Femur (tissue), 1 donor: ENCODE measurements at places on chromosomes 3 and 15.

DNA sequence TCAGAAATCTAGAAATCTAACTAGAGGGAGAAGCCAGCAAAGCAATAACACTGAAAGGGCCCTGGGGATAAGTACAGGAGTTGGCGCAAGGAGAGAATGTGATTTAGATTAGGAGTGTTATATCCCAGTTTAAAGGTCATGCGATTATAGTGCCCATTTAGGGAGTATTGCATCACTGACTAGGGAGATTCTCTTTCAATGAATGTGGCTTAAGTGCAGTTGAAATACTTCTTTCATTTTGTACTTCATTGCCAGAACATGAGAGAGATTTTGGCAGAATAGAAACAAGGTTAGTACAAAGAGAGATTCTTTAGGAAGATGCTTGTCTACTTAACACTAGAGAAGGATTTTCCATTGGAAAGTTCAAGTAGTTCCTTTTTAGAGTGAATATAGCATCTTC is 13.9 kb downstream of the ROBO2 start:
- DNase-seq: no peak

DNA sequence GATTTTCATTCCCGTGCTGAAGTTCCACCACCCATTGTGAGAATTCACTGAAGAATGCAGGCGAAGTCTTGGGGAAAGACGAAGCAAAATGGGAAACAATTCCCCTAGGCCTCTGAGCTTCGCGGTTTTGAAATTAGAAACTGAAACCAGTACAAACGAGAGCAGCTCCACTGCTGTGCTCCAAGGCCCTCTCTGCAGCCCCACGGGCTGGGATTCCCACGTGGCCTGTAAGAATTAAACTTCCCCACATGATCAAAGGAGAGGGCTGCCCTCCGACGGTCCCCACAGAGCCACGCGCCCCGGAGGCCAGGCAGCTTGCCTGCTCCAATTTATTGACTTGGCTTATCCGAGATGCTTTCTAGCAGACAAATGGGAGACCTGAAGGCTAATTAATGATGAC is 144.0 kb downstream of the GREM1 start:
- peak; percentile 54 for DNase-seq

DNA sequence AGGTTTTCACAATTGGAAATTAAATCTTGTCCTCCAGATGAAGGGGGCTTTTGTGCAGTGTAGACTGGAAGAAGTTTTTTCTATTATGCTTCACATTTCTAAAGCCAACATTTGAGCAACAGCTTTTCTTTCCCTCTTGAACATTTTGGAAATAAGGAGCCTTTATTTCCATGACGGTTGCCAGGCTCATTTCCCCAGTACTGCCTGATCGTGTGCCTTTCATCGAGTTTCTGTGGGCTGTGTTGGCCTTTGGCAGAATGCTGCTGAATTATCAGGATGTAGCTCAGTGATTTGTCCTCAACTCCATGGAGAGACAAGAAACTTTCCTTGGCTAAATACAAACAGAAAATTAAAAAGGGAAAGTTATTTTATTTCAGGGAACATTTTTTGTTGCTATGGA is 314.8 kb upstream of the LRRC3B start:
- peak; percentile 63 for DNase-seq

GRCh38 chr3:148075771-148076716 is 621.7 kb upstream of the AGTR1 start:
- DNase-seq: peak; percentile 27

- DNase-seq: no peak
Measured at GRCh38 chr3:41846850-41847249, 115.1 kb downstream of the ULK4 start.

DNA sequence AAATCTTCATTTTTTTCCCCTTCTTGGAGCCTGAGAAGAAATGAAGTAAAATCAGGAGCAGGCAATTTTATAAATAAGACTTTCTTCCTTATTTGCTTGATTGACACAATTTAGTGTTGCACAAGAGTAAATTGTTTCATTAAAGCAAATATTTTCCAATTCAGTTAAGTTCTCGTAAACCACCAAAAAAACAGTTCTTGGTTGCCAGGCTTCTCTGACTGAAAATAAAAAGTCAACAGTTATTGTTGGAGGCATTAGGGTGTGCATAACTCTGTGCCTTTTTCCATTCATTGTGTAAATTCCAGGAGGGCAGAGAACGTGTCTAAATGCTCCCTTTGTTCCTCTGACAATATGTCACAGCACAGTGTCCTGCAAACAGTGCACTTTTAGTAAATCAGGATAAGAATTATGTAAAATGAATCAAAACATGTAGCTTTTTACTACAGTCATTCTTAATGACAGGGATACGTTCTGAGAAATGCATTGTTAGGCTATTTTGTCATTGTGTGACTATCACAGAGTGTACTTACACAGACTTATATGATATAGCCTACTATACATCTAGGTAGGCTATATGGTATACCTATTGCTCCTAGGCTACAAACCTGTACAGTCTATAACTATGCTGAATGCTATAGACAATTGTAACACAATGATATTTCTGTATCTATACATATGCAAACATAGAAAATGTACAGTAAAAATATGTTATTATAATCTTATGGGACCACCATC is at the start of gene CP:
TSS of gene CP (minus strand) at position 47 of the 735 bp plus-strand sequence. CDS start at position 10, 37 bp downstream.
- DNase-seq: no peak

DNA sequence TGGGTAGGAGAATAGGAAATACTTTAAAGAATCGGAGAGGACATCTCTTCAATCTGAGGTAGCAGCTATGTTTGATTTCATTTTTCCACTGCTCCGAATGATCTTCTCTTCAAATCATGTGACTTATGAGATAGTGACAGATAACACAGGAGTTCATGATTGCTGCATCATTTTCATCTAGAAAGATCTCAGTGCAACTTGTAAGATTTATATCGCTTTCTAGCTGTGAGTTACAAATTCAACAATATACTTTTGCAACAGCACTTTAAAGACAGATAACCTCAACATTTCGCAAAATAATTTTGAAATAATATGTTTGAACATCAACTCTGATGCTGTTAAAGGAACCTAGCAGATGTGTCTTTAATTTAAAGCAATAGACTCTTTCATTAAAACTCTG is 99.9 kb upstream of the CCDC80 start:
- no peak for DNase-seq

- no peak for DNase-seq
Measured at GRCh38 chr3:50251220-50251619, 15.2 kb downstream of the GNAI2 start.

GRCh38 chr3:15693355-15693754 is 91.8 kb downstream of the BTD start:
- DNase-seq: no peak

GRCh38 chr15:25688166-25688565 is 175.0 kb downstream of the ATP10A start:
- no peak for DNase-seq

DNA sequence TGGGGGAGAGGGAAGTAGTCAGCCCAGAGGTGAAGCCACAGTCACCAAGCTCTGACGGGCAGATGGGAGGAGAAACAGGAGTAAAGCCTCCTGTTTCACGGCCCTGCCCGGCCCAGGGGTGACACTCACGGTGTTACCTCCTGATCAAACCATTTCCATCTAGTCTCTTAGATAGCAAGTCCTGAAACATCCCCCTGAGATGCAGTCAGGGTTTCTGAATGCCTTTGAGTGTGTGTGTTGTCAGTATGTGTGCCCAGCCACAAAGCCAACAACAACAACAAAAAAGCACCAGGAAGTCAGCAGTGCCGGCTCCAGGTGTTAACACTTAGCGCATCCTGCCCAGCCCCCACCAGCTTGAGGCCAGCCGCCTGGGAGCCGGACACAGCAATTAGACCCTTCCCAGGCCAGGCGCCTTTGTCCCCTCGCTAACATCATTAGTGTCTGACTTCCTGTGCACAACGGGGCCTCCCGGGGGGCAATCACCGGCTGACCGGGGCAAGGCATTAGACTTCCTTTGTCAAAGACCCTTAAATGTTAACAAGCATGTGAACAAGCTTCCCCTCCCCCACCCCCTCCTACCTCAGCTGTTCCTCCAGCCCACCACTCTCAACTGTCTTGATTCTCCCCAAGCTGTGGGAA is 34.5 kb downstream of the IL17RD start:
- peak; percentile 66 for DNase-seq

GRCh38 chr3:30659270-30660130 is 53.1 kb downstream of the TGFBR2 start:
- DNase-seq: no peak

DNA sequence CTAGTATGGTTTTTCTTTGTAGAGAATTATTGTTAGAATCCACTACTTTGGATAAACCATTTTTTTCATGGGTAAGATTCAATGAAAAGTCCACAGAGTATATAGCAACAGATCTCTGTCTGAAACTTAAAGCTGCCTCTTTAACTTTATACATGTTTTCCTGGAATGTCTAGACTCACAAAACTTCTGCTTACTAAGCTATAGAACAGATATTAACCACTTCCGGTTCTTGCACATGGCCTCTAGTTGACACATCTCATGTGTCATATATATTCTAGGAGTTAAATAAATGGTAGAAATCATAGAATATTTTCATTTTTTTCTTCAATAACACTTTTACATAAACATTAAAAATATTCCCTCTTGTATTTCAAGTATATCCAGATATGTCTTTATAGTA is 1693.9 kb downstream of the SI start:
- DNase-seq: no peak

DNA sequence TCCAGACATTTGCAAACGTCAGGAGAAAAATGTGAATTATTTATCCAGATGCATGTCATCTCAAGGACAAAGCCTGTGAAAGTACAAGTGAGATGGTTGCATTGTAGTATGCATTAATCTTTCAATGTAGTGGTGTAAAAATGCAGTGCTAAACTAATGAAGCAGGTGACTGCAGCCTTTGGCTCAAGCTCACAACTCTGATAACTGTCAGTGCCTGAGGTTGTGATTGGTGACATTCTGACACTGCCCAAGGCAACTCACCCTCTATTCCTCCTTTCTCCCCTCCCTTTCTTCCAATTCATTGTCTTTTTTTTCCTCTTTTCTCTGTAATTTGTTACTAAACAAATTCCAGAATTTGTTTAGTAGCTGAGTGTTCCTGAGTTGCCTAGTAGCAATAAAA is 20.0 kb upstream of the TMOD3 start:
- DNase-seq: no peak

GRCh38 chr15:81481346-81481745 is 107.3 kb upstream of the TMC3 start:
- no peak for DNase-seq

DNA sequence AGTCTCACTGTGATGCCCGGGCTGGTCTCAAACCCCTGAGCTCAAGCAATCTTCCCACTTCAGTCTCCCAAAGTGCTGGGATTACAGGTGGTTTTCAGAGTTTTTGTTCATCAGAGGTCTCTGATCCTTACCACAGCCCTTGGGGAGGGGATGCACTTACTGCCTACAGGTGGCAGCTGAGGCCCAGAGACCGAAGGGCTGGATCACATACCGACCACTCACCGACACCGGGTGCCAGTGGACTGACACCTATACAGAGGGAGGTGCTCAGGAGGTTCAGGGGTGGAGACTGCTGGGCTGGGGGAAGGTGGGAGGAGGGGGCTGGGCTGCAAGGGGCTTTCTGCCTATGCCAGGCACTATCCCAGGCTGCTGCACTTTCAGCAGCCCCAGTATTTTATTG is 19.5 kb downstream of the DUSP7 start:
- no peak for DNase-seq

- peak; percentile 95 for DNase-seq
Measured at GRCh38 chr15:101251830-101252820, at the start of gene CHSY1. Gene CHSY1, minus strand, starts transcription at chr15:101252048. Its CDS starts 592 bp downstream, at chr15:101251456.

GRCh38 chr3:127694467-127695215 is 21.9 kb downstream of the ABTB1 start:
- DNase-seq: peak; percentile 50

- peak; percentile 62 for DNase-seq
Measured at GRCh38 chr3:57756528-57757401, 656 bp downstream of the SLMAP start.

GRCh38 chr3:99875581-99875928 is 57.9 kb downstream of the CMSS1 start:
- peak; percentile 35 for DNase-seq

- no peak for DNase-seq
Measured at GRCh38 chr3:98843266-98843959, 58.1 kb downstream of the DCBLD2 start.

DNA sequence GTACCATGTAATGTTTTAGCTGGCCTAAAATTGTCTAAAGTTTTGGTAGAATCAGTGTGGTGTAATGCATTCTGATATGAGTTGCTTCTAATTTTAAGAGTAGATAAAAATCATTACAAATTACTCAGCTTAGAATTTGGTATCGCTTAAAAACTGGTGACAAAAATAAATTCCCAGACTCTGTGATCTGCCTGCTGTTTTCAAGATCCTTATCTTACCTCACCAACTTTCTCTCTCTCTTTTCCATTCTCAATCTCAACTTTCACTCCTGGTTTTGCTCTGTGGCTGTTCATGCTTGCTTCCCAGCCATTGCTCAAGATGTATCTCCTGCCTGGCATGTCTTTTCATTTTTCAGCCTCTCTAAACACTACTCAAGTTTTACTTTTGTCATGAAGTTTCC is 45.7 kb downstream of the TCF12 start:
- DNase-seq: no peak

- no peak for DNase-seq
Measured at GRCh38 chr15:77748078-77749064, 115.7 kb upstream of the LINGO1 start.

- peak; percentile 18 for DNase-seq
Measured at GRCh38 chr3:3516996-3517395, 282.2 kb upstream of the LRRN1 start.

- DNase-seq: no peak
Measured at GRCh38 chr3:178671791-178672190, 135.6 kb downstream of the KCNMB2 start.

DNA sequence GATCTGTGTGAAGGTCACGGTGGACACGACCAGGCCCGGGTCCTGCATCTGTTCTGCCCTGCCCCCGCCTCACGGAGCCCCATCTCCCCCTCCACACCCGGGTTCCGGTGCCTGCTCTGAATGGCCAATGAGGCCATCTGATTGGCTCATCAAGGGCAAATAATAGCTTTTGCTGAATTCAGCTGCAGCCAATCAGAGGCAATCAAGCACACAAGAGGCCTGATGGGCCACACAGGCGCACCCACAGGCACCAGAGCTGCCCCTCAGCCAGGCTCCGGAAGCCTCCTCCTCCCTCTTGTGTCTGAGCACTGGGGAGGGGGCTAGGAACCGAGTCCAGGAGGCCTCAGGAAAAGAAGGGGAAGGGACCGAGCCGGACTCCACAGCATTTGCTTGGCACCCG is 49.5 kb downstream of the CACNA2D2 start:
- no peak for DNase-seq

- DNase-seq: no peak
Measured at GRCh38 chr3:46557814-46558183, 8.3 kb downstream of the LRRC2 start.

DNA sequence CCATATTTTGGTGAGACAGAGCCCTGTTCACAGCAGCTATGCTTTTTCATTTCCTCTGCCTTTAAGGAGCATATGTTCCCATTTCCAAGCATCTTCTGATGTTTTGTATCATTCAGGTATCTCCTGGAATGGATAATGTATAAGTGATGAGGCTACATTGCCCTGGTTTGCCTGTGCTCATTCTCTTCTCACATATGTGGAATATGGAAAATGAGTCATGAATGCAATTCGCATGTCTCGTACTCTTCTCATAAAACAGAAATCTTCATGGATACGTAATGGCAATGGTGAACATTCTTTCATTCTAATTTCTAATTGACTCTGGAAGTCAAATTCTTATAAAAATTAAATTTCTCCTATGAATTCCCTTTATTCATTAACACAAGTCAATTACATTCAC is 143.1 kb downstream of the CDIN1 start:
- no peak for DNase-seq

- DNase-seq: no peak
Measured at GRCh38 chr3:129827765-129828164, 65.7 kb downstream of the TMCC1 start.

- no peak for DNase-seq
Measured at GRCh38 chr3:61733876-61734275, 172.5 kb downstream of the PTPRG start.
